ENCODE measurements at places on chromosomes 11 and 22. TPM values are rescaled to one million over a fixed set of nuclear protein-coding genes. Genes with fewer than 3 reads are reported as not detected.
A peak's percentile ranks its signal among the peaks of the same experiment; 100 is the strongest.

- DNase-seq = no peak
These were observed 169.7 kb downstream of the SOX6 start for GRCh38 chr11:16186680-16187079.

DNA sequence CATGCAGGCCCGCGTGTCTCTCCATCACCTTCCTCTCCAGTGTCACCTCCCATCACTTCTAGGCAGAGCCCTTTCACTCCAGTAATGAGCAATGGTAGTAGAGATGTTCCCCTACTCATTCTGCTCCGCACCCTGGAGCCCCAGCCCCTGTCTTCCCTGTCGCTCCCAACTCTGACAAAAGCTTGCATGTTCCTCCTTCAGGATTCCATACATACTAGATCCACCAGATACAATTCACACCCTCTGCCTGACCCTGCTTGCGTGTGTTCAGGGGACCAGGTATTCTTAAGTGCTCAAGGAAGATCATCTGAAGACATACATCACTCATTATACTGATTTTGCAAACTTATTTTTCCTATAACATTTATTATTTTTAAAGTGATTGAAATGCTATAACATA lies 222.7 kb downstream of the SNX19 start:
- no peak for DNase-seq

Gene TPH1
- 27.7 TPM for total RNA-seq

GRCh38 chr11:8908099-8908498 lies 2.9 kb upstream of the AKIP1 start:
- DNase-seq = no peak

- DNase-seq = no peak
These were observed 10.0 kb upstream of the ASCC2 start for GRCh38 chr22:29848111-29848510.

- peak; percentile 99 for DNase-seq
These were observed 39.6 kb downstream of the NUMA1 start for GRCh38 chr11:72040491-72041363.

Gene SLCO2B1
- 45.3 TPM for total RNA-seq

DNA sequence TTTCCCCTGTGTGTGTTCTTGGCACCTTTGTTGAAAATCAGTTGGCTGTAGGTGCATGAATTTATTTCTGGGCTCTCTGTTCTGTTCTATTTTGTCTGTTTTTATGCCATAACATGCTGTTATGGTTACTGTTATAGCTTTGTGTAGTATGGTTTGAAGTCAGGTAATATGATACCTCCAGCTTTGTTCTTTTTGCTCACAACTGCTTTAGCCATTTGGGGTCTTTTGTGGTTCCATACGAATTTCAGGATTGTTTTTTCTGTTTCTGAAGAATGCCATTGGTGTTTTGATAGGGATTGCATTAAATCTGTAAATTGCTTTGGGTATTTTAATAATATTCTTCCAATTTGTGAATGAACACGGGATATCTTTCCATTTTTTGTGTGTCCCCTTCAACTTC lies 4.7 kb downstream of the PEX26 start:
- DNase-seq = no peak

DNA sequence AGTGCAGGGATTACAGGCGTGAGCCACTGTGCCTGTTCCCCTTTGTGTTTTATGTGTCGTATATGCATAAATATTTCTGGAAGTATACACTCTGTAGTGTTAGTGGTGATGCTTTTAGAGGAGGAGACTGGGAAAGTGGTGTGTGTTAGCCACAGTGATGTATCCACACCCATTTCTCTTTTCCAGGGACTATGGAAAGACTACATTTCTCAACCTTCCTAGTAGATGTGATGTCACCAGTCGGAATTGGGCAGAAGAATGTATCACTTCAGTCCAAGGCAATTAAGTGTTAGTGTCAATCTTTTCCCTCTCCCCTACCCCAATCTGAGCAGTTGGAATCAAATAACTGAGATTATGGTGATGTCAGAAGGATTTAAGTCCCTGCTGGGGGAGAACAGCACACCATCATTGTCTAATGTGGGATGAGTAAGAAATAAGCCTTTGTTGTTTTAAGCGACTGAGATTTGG lies 5.8 kb upstream of the ATG16L2 start:
- no peak for DNase-seq

GRCh38 chr11:26158251-26158650 lies 173.7 kb upstream of the ANO3 start:
- DNase-seq = no peak

GRCh38 chr22:24420072-24420976 lies 7.1 kb upstream of the ADORA2A start:
- DNase-seq = no peak
